NCI-H2081 treated with DMSO at 0.1 percent for 48 hours (cell line): ENCODE measurements at places on chromosomes 7 and 10.

DNA sequence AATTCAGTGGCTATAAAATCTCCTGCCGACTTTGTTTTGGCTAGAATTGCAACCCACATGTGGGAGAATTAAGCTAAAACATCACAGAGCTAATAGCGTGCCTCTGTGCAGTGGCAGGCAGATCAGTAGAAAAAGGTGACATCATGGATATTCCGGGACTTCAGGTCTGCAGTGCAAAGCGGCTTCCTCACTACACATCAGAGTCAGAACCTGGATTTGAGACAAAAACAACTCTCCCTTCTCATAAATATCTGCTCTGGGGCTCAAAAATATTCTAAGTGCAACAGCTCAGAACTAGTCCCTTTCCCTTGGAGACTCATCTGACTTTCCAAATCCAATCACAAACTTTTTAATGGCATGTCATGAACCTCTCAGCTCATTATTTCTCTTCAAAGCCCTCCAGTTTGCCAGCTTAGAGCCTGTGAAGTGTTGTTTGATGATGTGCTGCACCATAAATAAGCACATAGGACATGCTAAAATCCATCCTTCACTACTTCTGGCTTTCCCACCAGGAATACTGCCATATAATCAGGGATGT lies 337.1 kb downstream of the RNLS start:
- DNase-seq, result no peak

DNA sequence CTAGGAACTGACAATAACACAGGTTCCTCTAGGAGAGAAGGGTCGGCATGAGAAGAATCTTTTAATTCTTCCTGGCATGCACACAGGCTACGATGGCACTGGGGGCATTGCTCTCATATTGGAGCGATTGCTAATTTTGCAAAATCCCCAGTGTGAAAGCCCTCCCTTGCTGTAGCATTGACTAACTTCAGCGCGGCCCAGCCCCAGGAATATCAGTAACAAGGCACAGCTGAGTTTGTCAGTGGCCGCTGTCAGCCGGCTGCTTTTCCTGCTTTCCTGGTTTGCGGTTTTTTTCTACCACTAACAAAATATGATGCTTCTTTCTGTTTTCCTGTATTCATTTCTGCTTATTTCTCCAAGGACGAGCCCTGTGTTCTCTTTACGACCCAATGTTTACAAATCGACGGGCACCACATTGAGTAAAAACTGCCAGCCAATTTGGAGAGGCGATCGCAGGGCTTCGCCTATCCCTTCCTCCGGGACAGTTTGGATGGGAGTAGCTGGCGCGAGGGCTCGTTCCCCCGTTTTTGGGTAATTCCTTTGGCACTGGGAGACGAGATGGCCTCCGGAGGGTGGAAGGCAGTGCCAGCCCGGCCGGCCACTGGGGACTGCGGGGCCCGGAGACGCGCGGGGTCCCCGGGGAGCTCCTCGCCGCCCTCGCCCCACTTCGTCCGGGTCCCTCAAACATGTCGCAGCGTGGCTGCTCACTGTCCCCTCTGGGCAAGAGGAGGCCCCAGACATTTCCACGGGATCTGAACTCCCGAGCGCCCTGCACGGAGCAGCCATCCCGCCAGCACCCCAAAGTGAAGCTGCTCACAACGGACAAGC lies 967 bp downstream of the ADARB2 start:
- no peak for DNase-seq

GRCh38 chr10:100743626-100744135 lies 1.7 kb upstream of the PAX2 start:
- DNase-seq, result no peak

DNA sequence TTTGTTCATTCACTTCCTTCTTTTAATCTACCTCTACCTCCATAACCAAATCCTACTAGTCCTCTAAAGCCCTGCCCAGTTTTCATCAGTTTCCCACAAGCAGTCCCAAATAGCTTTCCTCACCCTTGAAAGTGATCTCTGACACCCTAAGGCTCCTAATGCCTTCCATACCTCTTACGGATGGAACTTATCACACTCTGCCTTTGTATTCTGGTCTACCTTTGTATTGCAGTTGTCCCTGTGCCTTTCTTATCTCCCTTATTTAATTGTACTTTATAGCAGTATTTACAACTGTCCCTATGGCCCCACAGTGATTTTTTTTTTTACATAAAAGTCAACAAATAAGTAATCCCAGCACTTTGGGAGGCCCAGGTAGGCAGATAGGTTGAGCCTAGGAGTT lies 33.8 kb downstream of the ACSL5 start:
- DNase-seq, result no peak

DNA sequence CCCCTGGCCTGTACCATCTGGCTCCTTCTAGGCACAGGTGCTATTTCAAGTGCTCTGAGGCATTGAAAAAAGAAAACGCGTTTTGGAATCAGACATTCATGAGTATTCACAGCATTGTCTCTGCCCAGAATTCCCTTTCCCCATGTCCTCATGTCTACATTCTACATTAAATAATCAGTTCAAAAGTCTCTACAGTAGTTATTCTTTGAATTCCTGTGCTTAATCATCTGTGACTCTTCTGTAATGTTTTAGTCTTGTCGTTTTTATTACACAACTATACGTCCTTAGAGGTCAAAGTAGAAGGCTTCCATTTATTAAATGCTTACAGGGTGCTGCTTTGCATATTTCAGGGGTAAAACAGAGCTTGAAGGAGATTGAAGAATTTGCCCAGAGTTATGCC lies 95.7 kb downstream of the BICC1 start:
- DNase-seq, result no peak

- no peak for DNase-seq
These were observed 29.2 kb downstream of the FAM3C start for GRCh38 chr7:121366852-121367431.

DNA sequence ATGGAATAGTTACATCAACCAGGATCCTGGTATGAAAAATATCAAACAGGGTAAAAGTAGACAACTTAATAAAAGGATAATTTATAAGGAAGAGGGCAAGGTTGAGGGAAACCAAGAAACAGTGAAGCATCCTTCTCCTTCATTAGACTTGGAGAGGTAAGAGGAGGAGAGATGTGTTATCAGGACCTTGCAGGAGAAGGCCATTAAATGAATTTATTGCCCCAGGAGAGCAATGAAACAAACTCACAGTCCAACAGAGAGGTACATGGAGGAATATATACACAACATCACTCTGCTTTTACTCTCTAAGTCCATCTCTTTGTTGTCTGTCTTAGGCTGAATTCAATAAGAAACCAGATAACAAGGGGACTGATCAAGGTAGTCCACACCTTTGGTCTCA lies 966.2 kb downstream of the SORCS1 start:
- no peak for DNase-seq

DNA sequence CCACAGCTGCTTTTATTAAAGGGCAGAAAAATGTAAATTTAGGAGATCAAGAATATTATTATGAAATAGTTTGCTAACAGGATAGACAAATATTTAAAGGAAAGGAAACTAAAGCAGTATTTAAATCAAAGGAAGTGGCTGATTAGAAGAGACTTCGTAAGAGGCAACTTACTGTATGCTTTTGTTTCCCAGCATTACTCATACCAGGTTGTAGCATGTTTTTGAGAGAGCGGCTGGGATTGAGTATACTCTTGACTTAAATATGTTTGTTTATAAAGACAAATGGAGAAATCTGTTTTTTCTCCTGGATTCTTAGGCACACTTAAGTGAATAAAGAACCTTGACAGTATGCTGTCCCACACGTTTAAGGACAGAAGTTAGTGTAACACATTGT lies 293.7 kb downstream of the ZNF248 start:
- no peak for DNase-seq

DNA sequence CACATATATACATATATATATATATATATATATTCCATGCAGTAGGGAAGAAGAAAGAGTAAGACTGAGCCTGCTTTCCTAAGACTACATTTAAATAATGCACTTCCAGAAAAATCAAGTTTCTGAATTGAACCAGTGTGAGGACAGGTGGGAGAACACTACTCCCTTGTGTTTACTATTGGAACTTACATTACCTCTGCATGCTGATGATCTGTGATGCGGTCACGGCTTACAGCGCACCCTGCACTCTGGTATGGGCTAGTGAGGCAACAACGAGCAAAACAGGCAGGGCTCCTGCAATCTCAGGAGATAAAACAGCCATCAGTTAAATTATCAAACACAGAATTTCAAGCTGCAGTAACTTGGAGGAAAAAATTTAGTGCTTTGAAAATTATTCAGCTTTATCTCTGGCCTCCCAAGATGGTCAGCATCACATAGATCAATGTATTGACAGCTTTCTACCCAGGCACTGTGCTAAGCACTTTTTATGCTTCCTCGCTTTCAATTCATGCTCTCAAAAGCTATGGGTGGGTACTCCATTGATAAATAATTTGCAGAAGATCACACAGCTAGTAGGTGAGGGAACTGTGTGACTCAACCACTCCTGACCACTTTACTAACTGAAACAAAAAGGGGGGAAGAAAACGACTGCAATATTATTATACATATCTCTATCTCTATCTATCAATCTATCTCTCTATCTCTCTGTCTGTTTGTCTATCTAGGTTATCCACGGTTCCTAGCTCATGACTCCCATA lies 20.5 kb upstream of the SLC16A12 start:
- DNase-seq, result no peak

DNA sequence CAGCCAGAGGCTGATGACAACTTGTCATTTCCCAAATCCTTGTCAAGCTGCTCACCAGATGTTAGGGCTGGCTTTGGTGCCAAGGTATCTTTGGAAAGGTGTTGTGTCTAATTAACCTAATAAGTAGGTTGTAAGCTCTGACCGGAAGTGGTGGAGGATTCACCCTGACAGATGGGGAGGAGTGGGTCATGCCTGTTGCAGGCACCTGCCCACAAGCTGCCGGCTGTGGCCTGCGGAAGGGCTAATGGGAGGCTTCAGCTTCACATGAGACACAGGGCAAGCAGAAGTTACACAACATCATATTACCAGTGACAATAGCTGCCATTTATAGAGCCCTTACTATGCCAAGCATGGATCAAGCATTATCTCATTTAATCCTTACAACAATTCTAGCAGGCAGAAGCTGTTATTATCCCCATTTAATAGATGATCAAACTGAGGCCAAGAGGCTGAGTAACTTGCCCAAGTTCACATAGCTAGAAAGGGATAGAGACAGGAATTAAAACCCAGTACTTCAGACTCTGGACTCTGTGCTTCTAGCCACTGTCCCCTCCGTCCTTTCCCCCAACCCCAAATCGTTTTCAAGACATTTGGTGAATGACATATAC lies 63.1 kb upstream of the DUSP5 start:
- DNase-seq, result no peak

GRCh38 chr10:93771354-93771753 lies 13.6 kb downstream of the LGI1 start:
- no peak for DNase-seq

DNA sequence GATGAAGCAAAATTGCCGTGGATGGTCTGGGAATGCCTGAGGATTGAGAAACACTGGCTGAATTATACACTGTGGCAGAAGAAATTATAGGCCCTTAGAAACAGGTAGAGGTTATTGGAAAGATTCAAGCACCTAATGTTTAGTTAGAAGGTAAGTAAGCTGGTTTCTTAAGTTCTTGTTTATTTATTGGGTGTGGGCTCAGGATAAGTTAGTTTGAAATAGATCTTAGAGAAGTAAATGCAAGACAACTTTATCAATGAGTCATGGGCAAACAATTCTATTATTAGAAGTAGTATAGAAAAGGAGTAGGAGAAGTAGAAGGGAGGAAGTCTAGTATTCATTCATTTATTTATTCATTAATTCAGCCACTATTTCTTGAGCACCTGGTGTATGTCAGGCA lies 96.5 kb downstream of the KAT6B start:
- no peak for DNase-seq

GRCh38 chr10:10294881-10295529 lies 722.7 kb upstream of the CELF2 start:
- DNase-seq, result no peak

GRCh38 chr7:117784315-117784714 lies 88.9 kb downstream of the CTTNBP2 start:
- DNase-seq, result no peak

GRCh38 chr7:124566583-124566982 lies 199.0 kb downstream of the GPR37 start:
- no peak for DNase-seq

GRCh38 chr7:43278088-43278644 lies 165.7 kb downstream of the HECW1 start:
- DNase-seq, result no peak

DNA sequence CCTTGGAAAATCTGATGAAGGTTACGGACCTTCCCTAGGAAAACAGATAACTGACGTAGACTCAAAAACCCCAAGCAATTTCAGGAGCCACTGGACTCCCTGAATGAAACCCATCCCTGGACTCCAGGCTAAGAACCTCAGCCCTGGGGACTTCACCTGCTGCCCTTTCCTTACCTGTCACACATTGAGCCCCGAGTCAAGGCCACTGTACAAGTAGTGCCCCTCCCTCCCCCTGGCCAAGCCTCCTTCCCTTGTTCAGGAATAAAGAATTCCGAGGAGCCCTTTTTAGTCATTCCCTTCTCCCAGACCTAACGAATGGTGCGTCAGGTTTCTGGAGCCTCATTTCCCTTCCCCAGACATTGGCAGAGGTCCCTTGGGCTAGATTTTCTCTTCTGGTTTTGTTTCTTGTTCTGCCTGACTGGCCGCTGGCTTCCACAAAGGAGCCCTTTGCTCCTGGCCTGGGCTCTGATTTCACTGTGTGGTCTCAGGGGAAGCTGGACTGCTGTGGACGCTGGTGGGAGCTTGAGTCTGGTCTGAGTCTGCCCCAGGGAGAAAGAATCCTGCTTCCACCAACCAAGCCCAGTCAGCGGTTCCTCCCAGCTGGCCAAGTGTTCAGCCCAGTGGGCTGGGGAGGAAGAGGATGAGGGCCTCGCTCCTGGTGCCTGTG lies 31.7 kb downstream of the ZNF775 start:
- DNase-seq, result no peak

- no peak for DNase-seq
These were observed 52.0 kb upstream of the SMNDC1 start for GRCh38 chr10:110356628-110357245.

DNA sequence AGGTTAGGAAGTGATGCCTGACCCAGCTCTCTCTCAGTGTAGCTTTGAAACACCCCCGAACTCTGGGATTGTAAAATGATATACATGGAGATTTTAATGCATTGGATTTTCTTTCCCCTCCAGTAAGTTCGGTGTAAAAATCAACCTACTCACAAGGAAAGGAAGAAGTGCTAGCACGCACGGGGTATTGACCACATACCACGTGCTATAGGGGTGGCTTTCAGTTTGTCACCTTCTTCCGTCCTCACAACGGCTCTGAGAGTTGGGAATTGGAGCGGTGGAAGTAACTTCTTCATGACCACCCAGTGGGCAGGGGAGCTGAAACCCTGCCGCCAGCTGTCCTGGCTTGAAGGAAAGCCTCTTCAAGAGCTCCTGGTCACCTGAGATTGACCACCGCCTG lies 149.4 kb upstream of the PRR15 start:
- DNase-seq, result no peak

- no peak for DNase-seq
These were observed 138.2 kb downstream of the C10orf105 start for GRCh38 chr10:71581376-71581775.

DNA sequence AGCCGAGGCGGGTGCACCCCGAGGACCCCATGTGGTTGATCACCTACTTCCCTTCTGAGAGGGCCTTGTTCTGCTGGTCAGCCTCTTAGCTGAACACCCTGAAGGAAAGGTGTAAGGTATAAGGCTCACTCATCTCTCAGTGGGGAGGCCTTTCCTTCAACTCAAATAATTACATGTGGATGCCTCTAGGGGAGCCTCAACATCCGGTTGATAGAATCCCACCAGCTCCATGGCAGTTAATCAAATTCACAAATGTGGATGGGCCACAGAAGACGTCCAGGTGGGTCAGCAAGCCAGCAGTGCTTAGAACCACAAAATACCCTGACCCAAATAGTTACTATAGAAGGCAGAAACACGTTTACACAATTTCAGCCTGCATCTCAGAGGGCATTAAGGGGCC lies 37.7 kb upstream of the ZNF32 start:
- no peak for DNase-seq

- no peak for DNase-seq
These were observed 82.6 kb downstream of the JMJD1C start for GRCh38 chr10:63383141-63383540.
